ENCODE measurements at places on chromosomes 4 and X. TPM values are rescaled to one million over a fixed set of nuclear protein-coding genes. Genes with fewer than 3 reads are reported as not detected.

The TDO2 gene
- 0.50 TPM for total RNA-seq

The LDB2 gene
- 88.2 TPM for total RNA-seq

GRCh38 chr4:101784957-101785356 is 5.6 kb upstream of the BANK1 start:
- no peak for DNase-seq

DNA sequence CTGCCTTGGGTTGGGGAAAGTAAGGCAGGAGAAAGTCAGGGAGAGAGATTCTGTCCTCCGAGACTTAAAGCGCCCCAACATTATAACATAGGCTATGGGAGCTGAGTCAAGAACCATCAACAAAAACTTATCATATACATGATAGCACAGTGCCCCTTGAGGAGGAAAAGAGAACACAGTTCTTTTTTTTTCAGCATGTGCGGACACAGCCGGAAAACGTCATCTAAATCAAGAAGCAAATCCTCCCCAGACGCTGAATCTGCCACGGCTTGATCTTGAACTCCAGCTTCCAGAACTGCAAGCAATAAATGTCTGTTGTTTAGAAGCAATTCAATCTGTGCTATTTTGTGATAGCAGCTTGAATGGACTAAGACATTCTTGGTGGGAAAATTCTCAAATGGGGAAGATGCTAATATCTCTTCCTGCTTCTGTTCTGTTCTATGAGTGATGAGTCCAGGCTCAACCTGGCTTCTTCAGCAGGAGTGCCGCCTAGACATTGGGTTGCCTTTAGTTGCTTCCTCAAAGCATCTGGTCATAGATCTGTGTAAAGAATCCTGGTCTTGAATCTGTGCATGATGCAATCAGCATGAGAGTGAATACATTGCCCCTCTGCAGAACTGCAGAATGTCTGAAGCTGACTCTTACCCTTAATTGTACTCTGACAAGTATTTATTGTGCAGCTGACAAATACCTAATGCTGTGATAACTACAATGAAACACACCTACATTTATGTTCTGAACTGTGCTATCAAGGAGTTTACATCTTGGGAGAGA is 549.8 kb upstream of the PRKX start:
- peak; percentile 2 for DNase-seq

- DNase-seq, result no peak
Measured at GRCh38 chr4:139020384-139020783, 4.8 kb downstream of the NOCT start.

DNA sequence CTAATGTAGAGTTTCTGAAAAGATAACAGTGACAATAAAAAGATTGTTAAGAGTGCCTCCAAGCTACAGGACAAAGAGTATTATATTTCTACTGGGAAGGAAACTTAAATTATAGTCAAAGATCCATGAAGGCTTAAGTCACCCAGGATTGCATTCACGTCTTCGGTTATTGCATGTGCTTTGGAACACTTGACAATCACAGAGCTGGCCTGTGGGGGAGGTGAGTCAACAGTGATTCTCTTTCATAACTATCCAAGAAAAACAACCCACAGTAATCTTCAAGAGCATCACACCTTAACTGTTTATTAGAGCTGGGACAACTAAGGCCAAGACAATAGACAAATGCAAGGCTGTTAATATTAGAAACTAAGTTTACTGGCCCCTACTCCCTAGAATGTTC is 40.3 kb downstream of the PDGFC start:
- DNase-seq, result no peak

Measured in spinal cord (tissue), 10 donors.